ENCODE measurements at places on chromosomes 5 and 9.
A peak's percentile ranks its signal among the peaks of the same experiment; 100 is the strongest.

- peak overlapping the region; percentile 88 for H3K27ac ChIP-seq
- no peaks in the 10 kb centered on the region for H3K27me3 ChIP-seq
- peaks cover 45% of the 10 kb centered on the region for H3K4me1 ChIP-seq
- H3K36me3 ChIP-seq: no peaks in the 10 kb centered on the region
- no peak for DNase-seq
These were observed 25.2 kb upstream of the TNFAIP8 start for GRCh38 chr5:119330367-119331183.

DNA sequence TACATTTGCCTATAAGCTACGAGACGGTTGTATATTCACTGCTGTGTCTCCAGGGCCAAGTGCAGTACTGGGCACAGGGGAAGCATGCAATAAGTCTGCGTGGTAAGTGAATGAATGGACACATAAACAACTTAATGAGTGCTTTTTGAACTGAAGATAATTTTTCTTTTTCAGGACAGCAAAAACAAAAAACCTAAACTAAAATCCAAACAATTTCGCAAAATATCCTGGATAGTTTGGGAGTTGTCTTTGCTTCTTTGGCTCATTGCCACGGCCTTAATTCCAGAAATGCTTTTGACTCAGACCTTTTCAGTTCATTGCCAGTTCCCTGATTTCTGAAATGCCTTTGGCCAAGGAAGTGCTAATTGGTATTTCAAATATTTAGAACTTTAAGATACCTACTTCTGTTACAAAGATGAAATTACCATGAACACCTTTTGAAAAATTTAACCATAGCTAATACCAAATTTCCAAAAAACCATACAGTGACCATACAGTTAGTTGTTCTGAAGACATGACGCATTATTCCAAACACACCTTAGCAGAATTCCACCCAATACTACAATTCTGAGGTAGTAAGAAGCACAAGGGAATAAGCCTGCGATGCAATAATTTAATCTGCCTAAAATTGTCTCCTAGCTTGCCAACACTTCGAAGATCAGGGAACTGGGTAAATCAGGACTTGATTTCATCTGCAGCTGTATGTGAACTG lies 42.8 kb downstream of the TEK start:
- H3K4me1 ChIP-seq: peaks cover 12% of the 10 kb centered on the region
- no peaks in the 10 kb centered on the region for H3K36me3 ChIP-seq
- no peak overlapping the region for H3K27ac ChIP-seq
- H3K4me3 ChIP-seq: no peak overlapping the region
- DNase-seq: no peak
- H3K27me3 ChIP-seq: no peaks in the 10 kb centered on the region

- no peak for DNase-seq
- H3K4me3 ChIP-seq: no peak overlapping the region
- no peaks in the 10 kb centered on the region for H3K4me1 ChIP-seq
- no peaks in the 10 kb centered on the region for H3K27me3 ChIP-seq
- H3K36me3 ChIP-seq: peaks cover 22% of the 10 kb centered on the region
- no peak overlapping the region for H3K27ac ChIP-seq
These were observed 20.3 kb downstream of the UIMC1 start for GRCh38 chr5:176986280-176986679.

- H3K4me1 ChIP-seq: peaks cover 3% of the 10 kb centered on the region
- no peaks in the 10 kb centered on the region for H3K27me3 ChIP-seq
- no peak overlapping the region for H3K27ac ChIP-seq
- H3K36me3 ChIP-seq: no peaks in the 10 kb centered on the region
- DNase-seq: no peak
- H3K4me3 ChIP-seq: no peak overlapping the region
These were observed 7.0 kb upstream of the GADD45G start for GRCh38 chr9:89597711-89598362.

GRCh38 chr5:126414874-126415502 lies 8.2 kb upstream of the GRAMD2B start:
- no peak for DNase-seq
- H3K36me3 ChIP-seq: no peaks in the 10 kb centered on the region

DNA sequence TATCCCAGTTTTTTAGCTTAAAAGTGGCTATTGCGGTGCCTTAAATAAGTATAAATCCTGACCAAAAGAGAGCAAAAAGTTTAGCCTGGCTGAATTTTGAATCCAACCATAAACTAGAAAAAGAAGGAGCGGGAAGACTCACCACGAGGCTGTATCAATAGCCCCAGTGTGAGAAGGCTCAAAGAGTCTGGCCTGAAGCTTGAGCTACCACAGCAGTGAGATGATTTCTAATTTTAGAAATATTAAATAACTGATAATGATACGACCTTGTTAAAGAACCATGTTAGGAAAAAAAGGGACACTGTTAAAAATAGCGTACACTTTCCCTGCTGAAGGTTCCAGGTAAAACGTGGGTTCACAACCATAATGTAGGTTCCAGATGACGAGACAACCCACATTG lies 134.1 kb upstream of the ZNF462 start:
- H3K4me1 ChIP-seq: no peaks in the 10 kb centered on the region
- H3K4me3 ChIP-seq: no peak overlapping the region
- H3K27ac ChIP-seq: no peak overlapping the region
- DNase-seq: no peak
- no peaks in the 10 kb centered on the region for H3K36me3 ChIP-seq

GRCh38 chr9:14316602-14317300 lies 2.8 kb upstream of the NFIB start:
- H3K27me3 ChIP-seq: peaks cover 23% of the 10 kb centered on the region
- DNase-seq: no peak
- H3K36me3 ChIP-seq: no peaks in the 10 kb centered on the region

DNA sequence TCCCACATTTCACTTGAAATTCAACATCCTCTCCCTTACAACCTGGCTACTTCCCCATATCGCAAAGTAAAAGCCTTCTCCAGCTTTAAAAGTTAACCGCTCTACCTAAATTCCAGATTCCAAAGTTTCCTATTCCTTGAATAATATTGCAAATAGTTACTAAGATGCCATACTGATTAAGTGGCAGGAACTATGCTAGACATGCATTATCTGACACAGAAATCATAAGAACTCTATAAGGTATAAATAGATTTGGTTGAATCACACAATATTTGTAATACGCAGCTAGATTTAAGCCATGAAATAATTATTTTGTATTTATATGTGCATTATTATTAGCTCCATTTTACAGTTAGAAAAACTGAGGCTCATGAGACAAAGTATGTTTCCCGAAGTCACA lies 92.8 kb downstream of the NFIB start:
- H3K27me3 ChIP-seq: no peaks in the 10 kb centered on the region
- H3K36me3 ChIP-seq: no peaks in the 10 kb centered on the region
- no peak overlapping the region for H3K4me3 ChIP-seq
- peaks cover 31% of the 10 kb centered on the region for H3K4me1 ChIP-seq
- no peak for DNase-seq

DNA sequence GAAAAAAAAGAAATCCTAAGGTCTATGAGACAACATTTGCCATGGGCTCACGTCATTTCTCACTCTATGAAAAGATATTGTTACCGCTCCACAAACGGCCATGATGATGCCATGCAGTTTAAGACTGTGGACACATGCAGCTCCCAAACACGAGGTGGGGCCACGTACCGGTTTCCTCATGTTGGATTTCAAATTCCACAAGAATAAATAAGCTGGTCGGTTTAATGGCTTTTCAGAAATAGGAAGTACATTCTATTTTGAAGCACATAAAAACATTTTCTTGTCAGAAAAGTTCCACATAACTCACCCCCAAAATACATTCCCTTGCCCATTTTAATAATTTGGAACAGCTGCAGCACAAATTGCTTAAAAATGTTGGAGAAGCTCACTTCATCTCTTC lies 130.6 kb downstream of the MYO10 start:
- H3K27me3 ChIP-seq: no peaks in the 10 kb centered on the region
- H3K27ac ChIP-seq: no peak overlapping the region
- peaks cover 18% of the 10 kb centered on the region for H3K4me1 ChIP-seq
- H3K4me3 ChIP-seq: no peak overlapping the region

DNA sequence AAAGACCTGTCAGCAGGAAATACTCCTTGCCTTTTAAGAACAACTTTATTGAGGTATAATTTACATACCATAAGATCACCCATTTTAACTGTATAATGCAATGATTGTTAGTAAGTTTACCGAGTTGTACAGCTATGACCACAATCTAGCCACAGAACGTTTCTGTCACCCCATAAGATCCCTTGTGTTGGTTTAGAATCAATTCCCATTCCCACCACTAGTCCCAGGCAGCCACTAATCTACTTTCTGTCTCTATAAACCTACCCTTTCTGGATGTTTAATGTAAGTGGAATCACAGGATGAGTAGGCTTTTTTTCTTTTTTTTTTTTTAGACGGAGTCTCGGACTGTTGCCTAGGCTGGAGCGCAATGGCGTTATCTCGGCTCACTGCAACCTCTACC lies 4.4 kb downstream of the GPR107 start:
- peaks cover 9% of the 10 kb centered on the region for H3K4me1 ChIP-seq
- H3K27ac ChIP-seq: no peak overlapping the region
- DNase-seq: no peak
- H3K27me3 ChIP-seq: no peaks in the 10 kb centered on the region
- no peak overlapping the region for H3K4me3 ChIP-seq

DNA sequence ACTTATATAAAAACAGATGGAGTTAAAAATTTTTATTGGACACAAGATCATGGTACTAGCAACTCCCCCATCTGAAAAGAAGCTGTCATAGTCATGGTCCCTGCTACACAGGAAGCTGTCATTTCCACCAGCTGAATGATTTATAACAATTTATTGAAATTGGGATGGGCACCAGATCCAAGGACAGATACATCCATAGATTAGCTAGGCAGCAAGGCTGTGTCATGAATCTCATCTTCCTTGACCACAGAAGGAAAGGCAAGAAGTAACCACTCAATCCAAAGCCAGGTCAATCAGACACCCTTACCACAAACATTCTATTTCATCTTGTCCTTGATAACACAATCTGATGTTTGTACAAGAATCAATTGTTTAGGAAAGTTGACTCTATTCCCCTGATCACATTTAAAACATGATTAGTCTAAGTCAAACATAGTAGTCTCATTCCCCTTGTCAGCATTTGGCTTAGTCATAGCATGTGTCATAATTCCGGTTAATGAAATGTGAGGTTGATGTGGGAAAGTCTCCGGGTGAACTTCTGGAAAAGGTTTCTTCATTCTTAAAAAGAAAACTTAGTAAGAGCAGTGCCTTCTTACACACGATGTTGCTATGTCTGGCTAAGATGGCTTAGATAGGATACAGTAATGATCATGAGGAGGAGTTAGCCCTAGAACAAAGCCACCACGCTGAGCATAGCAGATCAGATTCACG lies 462.6 kb upstream of the PAPPA start:
- H3K4me3 ChIP-seq: no peak overlapping the region
- no peaks in the 10 kb centered on the region for H3K36me3 ChIP-seq
- H3K27me3 ChIP-seq: no peaks in the 10 kb centered on the region
- no peaks in the 10 kb centered on the region for H3K4me1 ChIP-seq
- H3K27ac ChIP-seq: peak overlapping the region; percentile 41
- DNase-seq: no peak

- H3K27me3 ChIP-seq: no peaks in the 10 kb centered on the region
- H3K27ac ChIP-seq: no peak overlapping the region
- H3K4me3 ChIP-seq: no peak overlapping the region
- DNase-seq: no peak
- H3K4me1 ChIP-seq: peaks cover 12% of the 10 kb centered on the region
These were observed 116.4 kb downstream of the MYO10 start for GRCh38 chr5:16819522-16820167.

Measured in esophagus squamous epithelium (tissue), 5 donors.